Prostate gland (tissue), 2 donors: ENCODE measurements at places on chromosomes 4 and X. TPM values are rescaled to one million over a fixed set of nuclear protein-coding genes. Genes with fewer than 3 reads are reported as not detected.

SSX2 gene
- total RNA-seq = 12.4 TPM

TMSB15A gene
- total RNA-seq = 15.7 TPM

NUDT10 gene
- total RNA-seq = 14.2 TPM

CENPVL2 gene
- 3.0 TPM for total RNA-seq

CLDN22 gene
- not detected for total RNA-seq

DNA sequence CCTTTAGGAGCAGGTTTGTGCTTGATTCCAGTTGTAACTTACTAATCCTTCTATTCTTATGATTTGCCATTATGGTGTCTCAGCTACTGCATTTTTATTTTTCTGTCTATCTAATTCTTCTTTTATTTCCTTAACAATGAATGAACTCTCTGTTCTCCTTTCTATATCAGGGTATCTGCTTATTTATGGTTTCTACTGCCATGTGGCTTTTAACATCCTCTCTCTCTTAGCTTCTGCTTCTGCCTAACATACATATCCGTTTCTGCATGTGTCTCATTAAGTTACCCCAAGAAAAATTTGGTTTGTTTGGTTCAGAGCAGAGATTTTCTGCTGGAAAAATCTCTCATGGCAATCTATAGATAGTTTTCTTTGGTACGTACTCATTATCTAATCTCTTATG is 614.4 kb downstream of the RPA4 start:
- no peak for DNase-seq

GRCh38 chr4:111849746-111850284 is 295.4 kb upstream of the FAM241A start:
- DNase-seq = no peak

DNA sequence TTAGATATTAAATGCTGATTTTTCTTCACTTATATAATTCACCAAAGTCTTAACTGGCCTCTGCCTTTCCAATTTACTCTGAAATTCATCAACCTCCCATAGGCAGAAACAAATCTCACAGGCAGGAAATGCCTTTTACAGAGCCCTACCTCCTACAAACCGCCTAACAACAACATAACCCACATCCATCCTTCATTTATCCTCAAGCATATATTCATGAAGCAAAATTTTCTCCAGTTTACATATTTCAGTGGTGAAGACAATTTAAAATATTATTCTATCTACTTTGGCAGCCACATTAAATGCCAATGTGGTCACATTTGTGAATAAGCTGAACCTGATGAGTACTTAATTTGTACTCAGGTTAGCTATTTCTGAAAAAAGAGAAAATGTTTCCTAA is 30.3 kb downstream of the SEPSECS start:
- DNase-seq = no peak

DNA sequence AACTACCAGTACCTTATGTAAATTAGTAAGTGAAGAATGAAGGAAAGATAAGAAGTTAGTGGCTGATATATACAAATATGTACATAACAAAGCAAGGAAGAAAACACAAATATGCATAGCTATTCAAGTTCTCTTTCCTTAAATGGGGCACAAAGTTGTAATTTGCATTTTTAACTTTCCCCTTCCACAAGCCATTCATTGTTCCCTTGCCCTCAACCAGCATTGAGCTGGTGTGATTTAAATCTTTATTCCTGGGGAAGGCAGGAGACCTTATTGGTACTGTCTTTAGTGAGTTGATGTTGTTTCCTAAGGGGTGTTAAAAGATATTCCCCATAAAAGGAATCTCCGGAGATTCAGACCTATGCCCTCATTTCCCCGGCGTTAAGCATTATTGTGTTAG is 735.3 kb downstream of the PCDH18 start:
- DNase-seq = no peak

- no peak for DNase-seq
Observed at GRCh38 chr4:161919442-161920220, 244.2 kb downstream of the FSTL5 start.

DNA sequence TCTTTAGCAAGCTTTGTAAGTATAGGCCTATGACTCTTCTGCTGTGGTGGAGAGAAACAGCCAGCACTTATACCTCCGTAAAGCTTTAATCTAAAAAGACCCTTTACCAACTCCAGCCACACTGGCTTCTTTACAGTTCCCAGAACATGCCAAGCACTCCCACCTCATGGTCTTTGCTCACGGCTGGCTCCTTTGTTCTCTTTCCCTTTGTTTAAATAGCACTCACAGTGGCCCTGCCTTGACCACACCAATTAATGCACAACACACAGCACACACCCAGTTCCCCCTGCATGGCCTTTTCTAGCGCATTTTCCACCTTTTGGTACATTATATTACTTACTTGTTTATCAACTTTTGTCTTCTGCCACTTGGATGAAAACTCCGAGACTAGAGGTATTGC is 18.9 kb downstream of the PPID start:
- DNase-seq = no peak

- DNase-seq = no peak
Observed at GRCh38 chr4:135256111-135256510, 1054.5 kb upstream of the PABPC4L start.

DNA sequence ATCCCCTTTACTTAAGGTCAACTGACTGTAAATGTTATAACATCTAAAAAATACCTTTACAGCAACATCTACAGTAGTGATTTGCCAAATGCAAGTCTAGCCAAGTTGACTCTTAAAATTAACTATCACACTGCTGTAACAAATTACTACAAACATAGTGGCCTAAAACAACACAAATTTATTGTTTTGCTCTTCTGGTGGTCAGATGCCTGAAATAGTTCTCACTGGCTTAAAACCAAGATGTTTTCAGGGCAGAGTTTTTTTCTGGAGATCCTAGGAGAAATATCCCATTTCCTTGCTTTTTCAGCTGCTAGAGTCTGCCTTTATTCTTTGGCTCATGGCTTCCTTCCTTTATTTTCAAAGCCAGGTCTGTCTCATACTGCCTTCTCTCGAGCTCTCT is 120.5 kb downstream of the ADGRL3 start:
- no peak for DNase-seq

DNA sequence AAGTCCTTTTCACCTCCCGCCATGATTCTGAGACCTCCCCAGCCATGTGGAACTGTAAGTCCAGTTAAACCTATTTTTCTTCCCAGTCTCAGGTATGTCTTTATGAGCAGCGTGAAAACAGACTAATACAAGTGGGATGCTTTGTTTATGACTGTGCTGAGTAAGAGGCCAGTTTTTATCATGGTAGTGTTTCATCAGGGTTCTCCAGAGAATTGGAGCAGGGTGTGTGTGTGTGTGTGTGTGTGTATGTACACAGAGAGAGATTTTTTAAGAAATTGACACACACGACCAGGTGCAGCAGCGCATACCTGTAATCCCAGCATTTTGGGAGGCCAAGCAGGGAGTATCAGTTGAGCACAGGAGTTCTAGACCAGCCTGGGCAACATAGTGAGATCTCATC is 34.6 kb upstream of the SLC2A9 start:
- DNase-seq = no peak

- DNase-seq = no peak
Observed at GRCh38 chr4:118772767-118773428, 63.0 kb downstream of the SEC24D start.

DNA sequence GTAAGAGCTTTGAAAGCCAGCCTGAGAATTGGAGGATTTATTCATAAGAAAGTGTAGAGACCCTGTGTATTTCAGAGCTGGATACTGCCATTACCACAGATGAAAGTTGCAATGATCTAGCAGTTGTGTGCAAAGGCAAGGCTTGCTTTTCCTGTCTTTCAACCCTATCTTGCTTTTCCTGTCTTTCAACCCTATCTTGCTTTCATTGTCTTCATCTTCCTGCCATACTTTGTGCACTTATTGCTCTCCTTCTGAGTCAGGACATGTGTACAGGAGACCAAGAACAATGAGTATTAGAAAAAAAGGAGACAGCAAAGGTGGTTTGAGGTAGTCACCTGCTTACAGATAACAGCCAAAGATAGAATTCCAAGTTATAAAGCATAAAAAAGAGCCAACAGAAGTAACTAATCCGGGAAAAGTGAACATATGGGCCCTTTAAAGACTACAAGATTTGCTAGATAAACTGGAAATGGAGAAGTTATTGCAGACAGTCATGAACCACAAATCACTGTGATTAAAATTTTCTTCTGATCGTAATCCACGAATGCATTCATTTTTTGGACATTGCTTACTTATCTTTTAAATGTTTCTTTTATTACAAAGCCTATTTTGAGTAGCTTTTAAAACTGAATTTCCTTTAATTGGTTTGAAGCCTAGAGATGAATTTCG is 17.2 kb downstream of the C1QTNF7 start:
- no peak for DNase-seq

DNA sequence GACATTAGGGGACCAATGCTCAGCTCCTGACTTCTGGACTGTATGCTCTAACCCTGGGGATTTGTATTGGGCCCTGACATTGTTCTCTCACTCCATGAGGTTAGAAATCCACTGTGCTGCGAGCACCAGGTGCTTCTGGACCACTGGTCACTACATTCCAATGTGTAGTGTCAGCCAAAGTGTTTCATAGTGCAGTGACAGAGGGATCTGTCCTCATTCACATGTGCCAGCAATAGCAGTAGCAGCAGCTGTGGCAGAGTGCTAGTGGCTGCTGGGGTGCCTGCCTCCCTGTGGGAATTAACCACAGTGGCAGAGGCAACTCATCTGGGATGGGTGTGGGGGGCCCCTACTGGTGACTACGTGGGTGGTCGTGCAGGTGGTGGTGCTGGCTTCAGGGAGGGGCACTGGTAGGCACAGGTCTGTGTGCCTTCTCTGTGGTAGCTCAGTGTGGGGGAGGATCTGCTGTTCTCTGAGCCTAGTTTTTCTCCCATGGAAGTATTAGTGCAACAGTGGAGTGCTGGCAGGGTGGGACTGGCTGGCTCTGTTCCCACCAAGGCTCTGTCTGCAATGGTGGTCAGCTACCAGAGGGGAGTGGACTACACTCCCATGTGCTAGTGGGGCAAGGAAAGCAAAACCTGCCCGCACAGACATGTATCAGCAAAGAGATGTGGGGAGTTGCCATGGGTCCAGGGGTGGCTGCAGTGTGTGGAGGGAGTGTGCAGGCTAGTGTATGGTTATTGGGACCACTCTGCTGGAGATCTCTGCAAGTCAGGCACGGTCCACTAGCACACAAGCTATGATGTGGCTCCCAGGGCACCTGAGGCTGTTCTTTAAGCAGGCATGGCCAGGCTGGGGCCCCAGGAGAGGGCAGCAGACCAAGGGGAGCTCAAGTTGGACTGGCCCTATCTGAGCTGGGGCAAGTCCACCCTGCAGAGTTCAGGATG is 78.5 kb downstream of the SCLT1 start:
- DNase-seq = no peak
